ENCODE measurements at places on chromosomes 2 and 18.

DNA sequence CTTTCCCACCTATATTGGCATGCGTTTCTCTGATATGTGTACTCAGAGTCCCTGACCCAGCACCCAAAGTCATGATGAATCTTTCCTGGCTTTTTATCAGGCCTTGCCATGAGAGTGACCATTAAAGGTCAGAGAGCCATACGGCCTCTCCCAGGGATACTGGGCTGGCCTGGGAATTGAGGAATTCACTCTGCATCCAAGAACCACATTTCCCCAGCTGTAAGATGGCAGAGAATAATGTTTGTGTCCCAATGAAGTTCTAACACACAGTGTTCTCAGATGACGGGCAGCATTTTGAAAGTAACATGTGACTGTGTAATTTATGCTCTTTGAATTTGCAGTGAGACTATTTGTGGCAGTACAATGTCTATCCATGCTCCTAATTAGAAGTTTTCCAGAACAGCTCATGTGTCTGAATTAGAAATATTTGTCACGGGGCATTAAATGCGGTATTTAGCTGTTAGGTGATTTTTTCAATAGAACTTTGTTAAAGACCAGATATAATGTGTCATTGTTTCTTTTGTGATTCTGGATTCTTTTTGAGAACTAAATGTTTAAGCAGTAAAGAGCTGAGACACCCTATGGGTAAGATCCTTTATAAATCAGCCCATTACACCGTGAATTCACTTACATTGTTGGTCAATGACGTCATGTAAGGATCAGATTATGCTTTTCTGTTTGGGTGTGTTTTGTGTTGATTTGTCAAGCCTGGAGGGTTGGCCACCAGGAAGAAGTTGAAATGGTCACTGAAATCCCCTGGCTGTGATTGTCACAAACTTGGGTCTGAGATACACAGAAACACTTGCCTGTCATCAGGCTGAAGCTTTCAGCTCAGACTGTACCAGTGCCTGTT, 7.3 kb upstream of the SLC3A1 start:
- no peak for DNase-seq

GRCh38 chr2:176078541-176079284, 5.0 kb downstream of the EVX2 start:
- no peak for DNase-seq

GRCh38 chr18:14935210-14935609, 187.2 kb downstream of the ANKRD30B start:
- DNase-seq = no peak

GRCh38 chr2:72562451-72563153, 263.2 kb downstream of the EXOC6B start:
- no peak for DNase-seq

- DNase-seq = no peak
These were observed 828.8 kb upstream of the CRIM1 start for GRCh38 chr2:35526741-35527140.

GRCh38 chr2:11683476-11683875, 13.5 kb upstream of the NTSR2 start:
- DNase-seq = no peak

DNA sequence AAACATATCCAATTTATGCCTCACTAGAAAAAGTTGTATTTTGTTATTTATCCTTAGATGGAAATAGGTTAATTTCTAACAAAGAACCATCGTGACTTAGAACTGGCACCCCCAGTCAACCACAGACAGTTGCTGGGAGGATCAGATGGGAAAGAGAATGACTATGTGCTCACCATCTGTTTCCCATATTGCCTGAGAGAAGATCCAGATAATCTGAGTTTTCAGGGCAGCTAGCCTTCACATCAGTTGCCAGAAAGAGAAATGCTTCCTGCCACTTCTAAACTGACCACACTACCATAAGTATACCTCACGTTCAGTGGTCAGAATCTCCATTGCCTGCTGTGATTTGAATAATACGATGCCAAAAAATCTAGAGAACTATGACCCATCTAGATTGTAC, 28.4 kb upstream of the NEB start:
- DNase-seq = no peak

- peak; percentile 0 for DNase-seq
These were observed 255.6 kb downstream of the PTPRM start for GRCh38 chr18:7822435-7823331.

DNA sequence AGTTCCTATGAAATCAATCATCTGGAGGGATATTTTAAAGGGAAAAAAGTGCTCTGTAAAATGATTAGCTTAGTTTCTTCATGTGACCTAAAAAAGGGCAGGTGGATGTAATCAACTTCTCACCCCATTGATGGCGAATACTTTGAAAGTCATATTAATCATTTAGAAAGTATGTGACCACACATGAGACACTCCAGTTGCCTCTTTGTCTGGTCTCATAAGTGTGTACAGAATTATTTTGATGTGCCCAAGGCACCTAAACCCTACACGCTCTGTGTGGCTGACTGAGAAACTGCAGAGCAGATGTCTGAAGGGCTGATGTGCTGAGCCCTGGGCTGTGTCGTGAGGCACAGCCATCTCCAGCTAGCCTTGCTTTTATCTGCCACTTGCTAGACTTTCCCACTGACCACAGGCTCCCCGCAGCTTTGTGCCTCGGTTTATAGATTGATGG, 26.9 kb downstream of the SGPP2 start:
- DNase-seq = peak; percentile 29

DNA sequence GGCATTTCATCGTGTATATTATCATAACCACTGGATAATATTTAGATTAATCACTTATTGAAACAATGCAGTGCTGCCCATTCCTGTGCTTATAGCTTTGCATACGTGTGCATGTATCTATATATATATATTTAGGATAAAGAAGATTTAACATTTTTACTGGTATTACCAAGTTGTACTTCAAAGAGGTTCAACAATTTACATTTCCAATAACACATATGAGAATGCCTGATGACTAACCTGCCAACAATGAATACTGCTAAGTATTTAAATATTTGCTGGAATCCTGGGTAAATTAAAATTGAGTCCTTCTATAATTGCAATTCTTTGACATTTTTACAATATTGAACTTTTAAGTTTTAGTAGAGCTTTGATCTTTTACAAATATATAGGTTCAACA, 111.4 kb downstream of the SLC39A10 start:
- DNase-seq = no peak

- no peak for DNase-seq
These were observed 196.3 kb downstream of the MC4R start for GRCh38 chr18:60176259-60176658.
